ENCODE measurements at places on chromosomes 7 and 10.

DNA sequence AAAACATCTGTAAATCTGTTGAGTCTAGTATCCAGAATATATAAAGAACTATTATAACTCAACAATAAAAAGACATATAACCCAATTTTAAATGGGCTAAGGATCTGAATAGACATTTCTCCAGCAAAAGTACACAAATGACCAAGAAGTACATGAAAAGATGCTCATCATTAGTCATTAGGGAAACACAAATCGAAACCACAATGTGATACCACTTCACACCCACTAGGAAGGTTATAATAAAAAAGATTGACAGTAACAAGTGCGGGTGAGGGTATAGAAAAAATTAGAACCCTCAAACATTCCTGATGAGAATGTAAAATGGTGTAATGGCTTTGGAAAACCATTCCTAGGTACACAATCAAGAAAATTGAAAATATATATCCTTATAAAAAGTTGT is 4.1 kb downstream of the XPNPEP1 start:
- no peak for DNase-seq

- DNase-seq = no peak
Measured at GRCh38 chr10:130889240-130889639, 422.3 kb downstream of the TCERG1L start.

DNA sequence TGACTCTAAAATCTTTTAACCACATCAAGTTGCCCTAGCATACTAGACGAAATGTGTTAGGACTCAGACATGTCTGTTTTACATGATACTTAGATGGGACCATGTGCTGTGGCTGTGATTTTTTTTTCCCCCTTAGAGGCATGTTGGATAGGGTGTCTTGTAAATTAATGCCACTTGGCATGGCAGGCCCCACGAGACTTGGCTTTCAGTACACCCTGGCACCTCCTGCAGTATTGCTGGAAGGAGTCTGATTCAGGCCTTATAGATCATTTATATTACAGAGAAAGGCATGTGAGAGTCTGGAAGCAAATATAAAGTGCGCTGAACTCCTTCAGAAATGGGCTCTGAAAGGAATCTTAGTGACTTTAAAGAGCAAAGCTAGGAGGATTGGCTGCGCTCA is 494.1 kb downstream of the SDK1 start:
- DNase-seq = no peak

GRCh38 chr7:20275637-20276036 is 55.1 kb upstream of the ITGB8 start:
- DNase-seq = no peak

DNA sequence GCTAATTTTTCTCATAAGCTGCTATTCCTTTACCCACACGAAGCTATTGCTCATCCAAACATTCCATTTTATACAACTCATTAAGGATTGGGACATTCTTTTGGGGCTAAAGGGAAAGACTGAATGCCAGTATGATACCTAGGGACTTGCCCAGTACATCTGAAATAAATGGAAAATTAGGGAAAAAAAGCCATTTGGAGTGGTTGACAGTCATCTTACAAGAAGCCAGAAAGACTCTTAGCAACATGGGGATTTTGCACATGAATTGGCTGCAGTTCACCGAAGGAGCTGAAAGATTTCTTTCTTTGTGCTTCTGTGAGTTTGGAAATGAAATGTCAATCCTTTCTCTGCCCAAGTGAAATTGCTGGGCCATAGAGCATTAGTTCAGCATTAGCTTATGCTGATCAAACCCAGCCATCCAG is 43.3 kb upstream of the MTURN start:
- DNase-seq = no peak

DNA sequence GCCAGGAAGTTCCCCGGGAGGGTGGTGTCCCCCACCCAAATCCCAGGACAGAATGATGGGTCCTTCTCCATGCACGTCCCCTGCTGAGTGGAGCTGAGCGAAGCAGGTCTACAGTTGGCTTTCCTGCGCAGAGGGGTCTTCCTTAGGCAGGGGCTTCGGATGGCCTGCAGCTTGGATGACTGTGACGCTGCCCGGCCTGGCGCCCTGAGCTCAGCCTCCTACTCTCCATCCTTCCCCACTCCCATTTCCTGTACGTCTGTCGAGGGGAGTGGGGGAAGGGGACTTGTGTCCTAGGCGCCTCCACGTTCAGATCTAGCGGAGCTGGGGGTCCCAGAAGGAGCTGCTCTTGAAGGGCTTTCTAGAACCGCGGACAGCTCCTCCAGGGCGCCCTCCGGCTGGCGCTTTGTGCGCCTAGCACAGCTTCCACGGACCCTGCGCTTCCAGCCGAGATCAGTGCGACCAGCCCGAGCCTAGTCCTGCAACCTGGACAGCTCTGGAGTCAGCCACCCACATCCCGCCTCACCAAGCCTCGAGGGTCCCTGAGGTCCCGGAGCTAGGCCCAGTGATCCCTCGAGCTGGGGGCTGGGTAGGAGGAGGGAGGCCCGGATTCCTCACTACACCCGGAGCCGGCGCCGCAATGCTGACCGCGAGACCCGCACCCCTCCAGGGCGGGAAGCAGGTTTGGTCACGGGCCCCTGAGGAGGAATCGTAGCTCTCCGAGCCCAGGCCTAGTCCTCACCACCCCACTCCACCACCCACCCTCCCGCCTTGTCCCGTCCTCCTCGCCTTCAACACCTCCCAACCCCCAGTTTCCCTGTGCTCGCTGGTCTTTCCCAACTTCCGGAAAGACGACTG is 1.9 kb downstream of the GRID1 start:
- no peak for DNase-seq

DNA sequence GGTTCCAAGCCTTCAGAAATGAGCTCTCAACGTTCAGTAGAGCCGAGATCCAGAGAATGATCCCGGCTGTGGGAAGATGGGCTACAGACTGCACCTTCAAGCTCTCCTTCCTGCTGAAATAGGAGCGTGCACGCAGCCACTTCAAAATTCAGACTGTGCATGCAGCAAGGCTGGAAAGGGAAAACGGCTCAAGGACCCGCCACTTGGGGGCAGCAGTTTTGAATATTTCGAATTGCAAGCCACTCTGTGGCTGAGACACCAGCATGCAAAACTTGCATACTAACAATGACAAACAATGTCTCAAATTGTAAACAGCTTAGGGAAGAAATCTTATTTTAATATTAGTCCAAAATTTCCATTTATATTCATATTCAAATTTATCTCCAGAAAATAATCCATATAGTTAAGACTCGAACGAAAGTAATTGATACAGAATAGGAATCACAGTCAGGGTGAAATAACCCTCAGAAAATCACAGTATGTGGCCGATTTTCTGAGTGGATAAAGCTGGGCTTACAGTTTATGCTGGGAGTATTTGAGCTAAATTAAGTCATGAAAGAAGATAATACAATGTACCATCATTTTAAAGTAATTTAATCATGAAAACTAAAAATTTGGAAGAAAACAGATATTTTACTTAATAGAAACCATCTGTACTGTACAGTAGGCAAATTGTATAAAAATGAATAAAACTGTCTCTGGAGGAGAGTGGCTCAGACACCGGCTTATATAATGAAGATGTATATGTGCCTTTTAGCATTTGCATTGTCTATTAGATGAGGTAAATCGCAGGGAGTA is 137.9 kb upstream of the MKI67 start:
- DNase-seq = peak; percentile 58

- DNase-seq = no peak
Measured at GRCh38 chr10:35130663-35131062, 4.0 kb downstream of the CREM start.

All from activated CD4-positive, alpha-beta memory T cell treated with anti-CD3 and anti-CD28 coated beads, Interleukin-2, amount 10 ng/mL, durations not matched to agents 7 days and 5 days (primary cell).